ENCODE measurements at places on chromosomes 2 and 18.

GRCh38 chr2:105615305-105615704 lies 129.4 kb upstream of the NCK2 start:
- no peak for DNase-seq

GRCh38 chr2:240953426-240954410 lies 44.7 kb upstream of the SNED1 start:
- DNase-seq = no peak

GRCh38 chr18:13220361-13220991 lies 1.9 kb downstream of the LDLRAD4 start:
- DNase-seq = no peak

DNA sequence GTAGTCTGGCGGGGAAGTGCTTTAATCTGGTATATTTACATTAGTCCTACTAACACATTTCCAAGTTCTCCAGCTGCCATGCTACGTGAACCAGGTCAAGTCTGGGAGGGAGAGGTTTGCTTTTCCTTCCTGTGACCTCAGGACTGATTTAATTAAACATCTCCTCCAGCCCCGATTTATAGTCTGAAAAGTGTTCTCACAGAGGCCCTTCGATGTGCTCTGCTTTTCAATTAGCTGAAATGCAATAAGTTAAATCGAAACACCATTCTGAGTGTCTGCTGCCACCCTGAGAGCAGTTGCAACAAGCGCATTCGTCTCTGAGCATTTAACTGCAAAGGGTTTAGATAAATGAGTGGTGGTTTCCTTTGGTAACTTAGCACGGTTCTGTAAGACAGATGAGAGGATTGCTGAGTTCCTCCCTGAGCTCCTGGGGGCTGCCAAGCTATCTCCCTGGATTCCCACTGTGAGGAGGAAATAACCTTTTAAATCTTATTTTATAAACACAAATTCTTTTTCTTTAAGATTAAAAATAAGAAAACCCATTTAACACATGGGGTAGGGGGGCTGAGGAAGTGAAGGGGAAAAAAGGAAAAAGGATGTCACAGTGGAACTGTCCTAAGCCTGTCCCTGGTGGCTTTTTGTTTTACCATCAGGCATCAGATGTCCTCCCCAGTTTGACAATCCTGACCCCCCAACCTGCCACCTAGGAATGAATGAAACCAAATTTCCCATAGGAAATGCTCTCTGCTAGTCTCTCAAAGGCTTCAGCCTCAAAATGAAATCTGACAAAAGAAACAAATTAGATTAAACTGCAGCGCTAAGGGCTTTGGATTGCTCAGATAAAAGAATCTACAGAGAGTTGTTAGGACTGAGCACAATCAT lies 56.5 kb upstream of the CREB1 start:
- peak; percentile 9 for DNase-seq

DNA sequence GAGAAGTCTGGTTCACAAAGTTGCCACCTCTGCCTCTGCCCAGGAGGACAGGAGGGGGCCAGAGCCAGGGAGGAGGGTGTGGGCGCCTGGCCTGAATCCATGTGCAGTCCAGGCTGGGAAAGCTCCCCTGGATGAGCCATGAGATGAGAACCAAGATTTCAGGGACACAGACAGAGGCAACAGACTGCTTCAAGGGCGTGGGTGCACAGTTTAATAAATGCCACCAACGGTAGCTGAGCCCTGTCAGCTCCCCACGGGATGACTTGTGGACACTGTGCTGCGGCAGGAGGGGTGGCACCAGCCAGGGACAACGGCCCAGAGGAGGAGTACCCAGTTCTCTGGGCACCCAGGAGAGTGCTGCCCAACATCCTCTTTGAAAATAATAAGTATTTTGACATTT lies 15.2 kb downstream of the CAPG start:
- no peak for DNase-seq

DNA sequence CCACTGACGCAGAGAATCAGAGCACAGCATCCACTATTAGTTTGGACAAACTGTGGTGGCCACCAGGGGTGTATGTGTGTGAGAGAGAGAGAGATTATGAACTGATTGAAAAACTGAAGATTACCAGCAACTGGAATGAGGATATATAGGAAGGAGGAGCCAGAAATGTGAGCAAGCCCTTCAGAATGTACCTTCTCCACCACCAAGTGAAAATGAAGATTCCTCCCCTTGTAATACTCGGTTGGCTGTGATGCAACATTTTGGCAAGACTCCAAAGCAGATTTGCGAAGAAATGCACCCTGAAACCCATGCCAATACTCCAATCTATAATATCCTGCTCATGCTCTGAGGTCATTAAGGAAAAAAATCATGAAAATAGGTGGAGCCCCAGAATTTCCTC lies 121.2 kb upstream of the SLC35G4 start:
- no peak for DNase-seq

GRCh38 chr2:216585441-216585840 lies 47.8 kb upstream of the IGFBP2 start:
- no peak for DNase-seq

GRCh38 chr2:206253125-206253776 lies 21.2 kb upstream of the ZDBF2 start:
- DNase-seq = no peak

GRCh38 chr2:74648009-74648443 lies at the start of gene M1AP:
TSS of gene M1AP (minus strand) at chr2:74648330. CDS start at chr2:74640275, 8,055 bp downstream.
- DNase-seq = no peak

DNA sequence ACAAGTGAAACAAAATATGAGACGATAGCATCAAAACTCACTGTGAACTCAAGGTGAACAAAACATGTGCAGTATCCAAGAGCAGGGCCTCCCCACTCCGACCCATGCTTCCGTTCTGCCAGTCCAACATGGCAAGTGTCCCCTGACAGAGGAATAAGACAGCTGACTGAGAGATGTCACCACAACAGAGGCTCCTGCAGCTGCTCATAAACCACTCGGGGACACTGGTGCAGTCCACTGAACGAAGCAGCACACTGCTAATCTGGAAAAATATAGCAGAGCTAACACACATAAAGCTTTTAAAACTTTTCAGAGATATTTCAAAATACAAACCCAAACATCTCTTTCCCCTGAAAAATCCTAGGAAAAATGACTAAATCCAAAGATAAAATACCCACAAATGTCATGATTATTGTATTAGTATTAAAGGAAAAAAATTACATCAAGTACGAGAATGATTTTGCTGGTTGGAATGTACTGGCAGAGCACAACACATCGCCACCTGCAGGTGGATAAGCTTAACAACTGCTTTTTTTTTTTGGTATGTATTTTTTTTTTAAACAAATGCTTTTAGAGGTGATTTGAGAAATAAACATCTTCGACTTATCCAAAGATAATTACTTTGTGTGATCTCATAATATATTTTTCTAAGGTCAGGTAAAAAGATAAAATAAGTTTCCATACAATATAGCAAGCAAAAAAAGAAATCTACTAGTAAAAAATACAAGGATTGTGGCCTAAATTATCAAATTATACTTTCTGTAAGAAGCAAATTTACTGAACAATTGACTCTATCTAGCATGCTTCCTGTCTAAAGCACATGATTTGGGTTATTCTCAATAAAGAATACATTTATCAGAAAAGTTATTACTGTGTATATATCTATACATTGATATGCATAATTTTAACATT lies 18.6 kb downstream of the THADA start:
- DNase-seq = peak; percentile 50

GRCh38 chr18:13455960-13456481 lies 237.5 kb downstream of the LDLRAD4 start:
- DNase-seq = peak; percentile 29

GRCh38 chr2:209633911-209634310 lies 137.7 kb upstream of the UNC80 start:
- no peak for DNase-seq

DNA sequence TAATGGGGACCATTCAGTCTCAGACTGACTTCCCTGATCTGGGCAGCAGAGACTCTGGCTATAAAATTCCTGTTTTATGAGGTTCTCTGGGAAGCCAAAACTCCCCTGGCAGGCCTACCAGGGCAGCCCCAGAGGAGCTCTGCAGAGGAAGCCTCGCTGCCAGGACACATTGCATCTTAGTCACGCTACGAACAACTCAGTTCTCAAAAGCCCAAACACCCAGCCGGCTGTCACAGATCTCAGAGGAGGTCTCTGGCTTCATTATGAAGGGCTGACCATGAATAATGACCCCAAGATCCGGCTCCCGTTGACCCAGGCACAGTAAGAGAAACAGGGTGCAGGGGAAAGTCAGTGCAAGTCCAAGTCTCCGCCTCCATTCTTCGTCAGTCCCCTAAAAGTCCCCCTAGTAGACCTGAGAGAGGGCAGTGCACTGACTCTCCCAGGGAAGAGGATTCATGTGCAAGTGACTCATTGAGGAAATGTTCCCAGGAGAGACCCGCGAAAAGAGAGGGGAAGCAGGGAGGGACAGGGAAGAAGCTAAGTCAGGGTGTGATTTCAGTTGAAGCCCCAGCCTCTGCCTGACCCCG lies 212.3 kb downstream of the CYP26B1 start:
- DNase-seq = no peak

GRCh38 chr2:95268211-95269035 lies 5.8 kb upstream of the PROM2 start:
- DNase-seq = no peak

DNA sequence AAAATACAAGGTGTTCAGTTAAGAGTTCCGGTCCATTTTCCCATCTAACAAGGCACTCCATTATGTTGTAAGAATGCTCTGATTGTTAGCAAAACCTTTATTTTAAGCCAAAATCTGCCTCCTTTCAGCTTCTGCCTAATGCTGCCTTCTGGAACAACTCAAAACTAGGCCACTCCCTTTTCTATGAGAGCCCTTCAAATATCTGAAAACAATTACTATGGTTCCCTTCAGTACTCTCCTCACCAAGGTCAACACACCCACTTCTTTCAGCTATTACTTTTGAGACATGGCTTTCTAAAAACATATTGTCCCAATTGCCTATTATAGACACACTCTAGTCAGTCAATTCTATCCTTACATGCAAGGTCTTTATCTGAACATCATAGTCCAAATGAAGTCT lies 429.4 kb downstream of the ERBB4 start:
- no peak for DNase-seq

DNA sequence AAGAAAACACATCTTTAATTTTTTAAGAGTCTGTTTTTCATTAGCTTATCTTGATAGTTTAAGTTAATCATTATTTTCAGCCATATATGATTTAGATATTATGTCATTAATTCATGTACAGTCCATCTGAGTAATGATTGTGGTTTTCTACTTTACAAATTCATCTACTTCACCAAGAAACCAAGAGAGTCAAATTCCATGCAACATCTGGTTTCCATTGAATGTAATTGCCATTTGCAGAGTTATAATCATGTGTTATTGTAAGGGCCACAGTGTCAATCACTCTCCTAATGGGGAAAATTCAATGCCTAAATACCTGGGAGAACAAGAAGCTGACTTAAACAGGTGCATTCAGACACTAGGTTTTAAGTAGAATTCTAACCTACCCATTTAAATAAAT lies 217.2 kb upstream of the OSR1 start:
- no peak for DNase-seq

- DNase-seq = no peak
Measured at GRCh38 chr18:55427951-55428350, 160.0 kb downstream of the TCF4 start.

DNA sequence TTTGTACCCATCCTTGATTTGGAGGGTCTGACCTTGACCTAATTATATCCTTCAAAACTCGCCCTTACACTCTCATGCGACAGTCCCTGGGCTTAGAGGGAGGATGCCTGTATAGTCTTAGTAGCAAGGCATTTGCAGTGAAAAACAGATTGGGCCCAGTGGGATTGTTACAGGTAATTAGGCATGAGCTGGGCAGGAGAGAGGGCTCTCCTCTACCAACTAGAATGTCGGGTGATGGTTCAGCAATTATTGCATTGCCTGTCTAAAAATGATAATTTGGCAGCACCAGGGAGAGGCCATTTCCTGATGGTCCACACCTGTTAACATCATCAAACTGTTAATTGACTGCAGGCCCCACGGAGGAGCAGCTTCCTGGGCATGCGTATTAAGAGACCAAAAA lies 32.4 kb downstream of the COMMD1 start:
- no peak for DNase-seq

- no peak for DNase-seq
Measured at GRCh38 chr2:236830926-236831325, 254.8 kb upstream of the COPS8 start.

DNA sequence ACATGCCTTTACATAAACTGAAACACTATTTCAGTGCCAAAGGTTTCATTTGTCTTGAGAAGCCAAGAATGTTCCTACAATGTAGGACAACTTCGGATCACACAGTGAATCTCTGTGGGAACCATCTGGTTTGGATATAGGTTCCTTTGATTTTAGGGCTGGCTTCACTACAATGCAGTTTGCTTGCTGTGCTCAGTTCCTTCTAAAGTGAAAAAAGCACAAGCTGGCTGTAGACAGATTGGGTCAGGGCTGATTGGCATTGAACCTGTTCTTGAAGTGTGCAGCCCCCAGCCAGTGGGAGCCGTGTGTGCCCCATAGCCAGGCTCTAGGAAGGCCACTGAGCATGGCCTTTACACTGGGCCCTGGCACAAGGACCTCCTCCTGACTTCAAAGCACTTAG lies 167.9 kb upstream of the HNRNPA3 start:
- DNase-seq = no peak

DNA sequence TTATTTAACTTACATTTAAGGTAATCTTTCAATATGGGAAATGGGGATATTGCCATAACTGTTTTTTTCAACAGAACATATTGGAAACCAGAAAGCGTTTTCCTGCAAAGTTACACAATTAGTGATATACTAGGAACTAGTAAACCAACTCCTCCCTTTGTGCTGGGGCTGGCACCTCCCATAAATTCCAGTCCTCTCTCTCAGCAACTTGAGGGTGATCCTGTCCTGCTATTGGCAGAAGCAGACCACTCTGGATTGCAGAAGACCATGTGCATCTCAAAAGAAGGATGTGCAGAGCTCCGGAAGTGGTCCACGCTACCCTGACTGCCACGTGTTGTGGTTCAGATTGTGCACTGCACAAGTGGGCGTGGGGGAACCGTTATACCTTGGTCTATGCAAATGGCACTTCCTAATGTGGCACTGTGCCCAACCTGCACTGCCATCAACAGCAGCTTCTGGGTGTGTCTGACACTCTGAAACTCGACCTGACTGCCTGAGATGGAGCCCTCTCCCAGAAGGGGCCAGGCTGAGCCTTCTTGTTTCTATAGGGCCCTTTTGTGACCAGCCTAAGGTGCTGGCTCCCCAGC lies 219.2 kb downstream of the ZNF516 start:
- no peak for DNase-seq

All from central memory CD4-positive, alpha-beta T cell (primary cell).